Central memory CD8-positive, alpha-beta T cell (primary cell): ENCODE measurements at places on chromosomes 5 and 9.

DNA sequence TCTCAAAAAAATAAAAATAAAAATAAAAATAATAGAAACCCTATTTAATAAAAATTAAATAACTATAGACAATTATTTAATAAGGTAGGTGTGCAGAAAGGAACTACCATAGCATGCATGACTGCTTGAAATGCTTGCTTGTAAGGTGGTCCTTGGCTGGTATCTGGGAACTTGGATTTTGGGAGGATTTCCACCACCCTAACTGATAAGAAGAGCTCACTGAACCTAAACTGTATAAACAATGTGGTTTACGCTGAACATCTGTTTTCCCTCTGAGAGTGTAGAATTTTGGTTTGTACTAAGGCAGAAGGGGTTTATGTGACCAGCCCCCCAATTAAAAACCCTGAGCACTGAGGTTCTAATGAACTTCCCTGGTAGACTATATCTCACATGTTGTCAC is 31.2 kb downstream of the CPLANE1 start:
- DNase-seq: no peak

- DNase-seq: peak; percentile 4
Measured at GRCh38 chr9:90827181-90827871, 25.7 kb downstream of the SYK start.

- DNase-seq: no peak
Measured at GRCh38 chr9:128120741-128121465, 6.6 kb downstream of the PTGES2 start.

DNA sequence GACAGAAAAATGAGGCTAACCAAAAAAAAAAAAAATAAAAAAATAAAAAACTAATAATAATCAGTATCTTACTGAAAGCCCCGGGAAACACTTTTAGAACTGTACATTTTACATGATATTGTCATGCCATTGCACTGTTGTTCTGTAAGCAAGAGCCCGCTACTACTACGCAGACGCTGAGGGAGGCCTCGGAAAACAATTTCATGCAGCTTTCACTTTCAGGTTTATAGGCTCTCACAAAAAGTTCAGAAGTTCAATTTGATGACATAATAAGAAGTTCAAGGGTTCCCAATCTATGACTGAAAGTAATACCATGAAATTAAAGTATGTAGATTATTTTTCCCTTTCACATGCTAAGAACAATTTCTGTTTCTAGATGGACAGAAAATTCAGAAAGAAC is 318.3 kb upstream of the ITGA1 start:
- DNase-seq: no peak

DNA sequence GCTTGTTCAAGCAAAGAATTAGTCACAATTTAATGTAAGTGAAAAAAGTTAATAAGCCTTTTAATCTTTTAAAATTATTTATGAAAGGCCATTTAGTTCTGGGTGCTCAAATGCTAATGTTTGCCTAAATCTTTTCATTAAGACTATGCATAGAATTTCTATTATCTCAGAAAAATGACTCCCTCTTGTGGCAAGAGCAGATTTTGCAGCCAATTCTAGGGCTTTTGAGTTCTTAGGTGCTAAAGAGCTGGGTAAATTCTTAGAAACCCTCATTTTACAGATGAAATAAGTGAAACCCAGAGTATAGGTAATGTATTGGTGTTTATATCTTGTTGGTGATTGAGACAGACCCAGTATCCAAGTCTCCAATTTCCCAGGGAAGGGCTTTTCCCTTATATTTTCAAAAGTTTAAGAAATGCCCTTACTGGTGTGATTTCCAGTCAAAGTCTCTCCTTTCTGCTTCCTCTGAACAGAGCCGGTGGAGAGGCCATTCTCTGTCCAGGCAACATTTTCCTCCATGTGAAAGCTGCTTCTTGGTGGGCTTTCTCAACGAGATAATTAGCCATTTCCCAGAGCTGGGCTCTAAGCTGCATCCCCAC is 24.1 kb upstream of the PCSK5 start:
- no peak for DNase-seq

DNA sequence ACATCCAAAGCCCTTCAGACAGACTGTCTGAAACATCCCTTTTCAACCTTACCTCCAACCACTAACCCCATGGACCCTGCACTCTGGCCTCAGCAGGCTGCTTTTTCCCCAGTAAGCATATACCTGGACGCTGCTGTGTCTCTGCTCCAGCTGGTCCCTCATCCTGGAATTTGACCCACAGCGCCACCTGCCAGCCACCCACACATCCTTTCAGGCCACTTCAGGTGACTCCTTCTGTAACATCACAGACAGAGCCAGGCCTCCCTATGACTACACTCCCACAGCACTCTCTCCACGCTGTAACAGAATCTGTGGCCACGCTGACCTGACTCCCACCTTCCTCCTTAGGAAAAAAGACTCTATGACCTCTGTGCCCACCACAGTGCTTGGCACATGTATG is 3.4 kb downstream of the MGAT1 start:
- no peak for DNase-seq

- no peak for DNase-seq
Measured at GRCh38 chr5:172453206-172453985, 929 bp downstream of the SH3PXD2B start.

- DNase-seq: no peak
Measured at GRCh38 chr5:141488591-141489561, at the start of gene PCDHGC5. PCDHGC5 (plus strand) TSS chr5:141489081; CDS start chr5:141489241, 160 bp downstream.

- DNase-seq: no peak
Measured at GRCh38 chr5:31036411-31036810, 157.1 kb upstream of the CDH6 start.

GRCh38 chr9:113125386-113126035 is 25.3 kb upstream of the SLC31A2 start:
- DNase-seq: no peak
